ENCODE measurements at places on chromosomes 11 and 22.
A peak's percentile ranks its signal among the peaks of the same experiment; 100 is the strongest.

GRCh38 chr11:57277845-57278720, 41.0 kb upstream of the APLNR start:
- DNase-seq: peak; percentile 2

DNA sequence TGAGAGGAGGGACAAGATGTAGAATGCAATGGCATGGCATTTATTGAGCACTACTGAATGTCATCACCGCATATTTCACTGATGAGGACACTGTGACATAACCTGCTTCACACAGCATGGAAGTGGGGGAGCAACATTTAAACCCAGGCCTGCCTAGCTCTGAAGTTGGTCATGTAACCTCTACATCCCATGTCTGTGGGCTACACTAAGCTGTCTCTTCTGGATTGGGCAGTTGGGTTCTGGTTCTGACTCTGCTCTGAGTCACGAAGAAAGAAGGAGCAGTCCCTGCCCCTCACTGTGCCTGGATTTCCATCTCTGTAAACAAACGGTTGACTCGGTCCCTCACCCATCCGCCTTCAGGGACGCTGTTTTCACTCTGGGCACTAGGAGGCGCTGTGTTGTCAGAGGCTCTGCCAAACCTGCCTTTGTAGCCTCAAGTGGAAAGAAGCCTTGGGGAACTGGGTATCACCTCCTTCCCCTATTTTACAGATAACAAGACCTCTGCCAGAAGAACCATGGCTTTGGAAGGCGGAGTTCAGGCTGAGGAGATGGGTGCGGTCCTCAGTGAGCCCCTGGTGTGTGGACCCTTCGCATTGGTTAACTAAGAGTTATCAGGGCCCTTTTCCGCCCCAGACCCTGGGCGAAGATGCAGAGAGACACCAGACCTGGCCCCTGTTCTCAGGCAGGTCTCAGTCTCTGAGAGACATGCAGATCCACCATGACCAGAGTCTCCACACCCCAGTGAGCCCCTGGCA, 12.7 kb upstream of the ARHGEF17 start:
- peak; percentile 55 for DNase-seq

GRCh38 chr11:7559398-7560283, 45.8 kb downstream of the PPFIBP2 start:
- DNase-seq: no peak

GRCh38 chr22:49464037-49464436, 363.6 kb downstream of the BRD1 start:
- DNase-seq: no peak

DNA sequence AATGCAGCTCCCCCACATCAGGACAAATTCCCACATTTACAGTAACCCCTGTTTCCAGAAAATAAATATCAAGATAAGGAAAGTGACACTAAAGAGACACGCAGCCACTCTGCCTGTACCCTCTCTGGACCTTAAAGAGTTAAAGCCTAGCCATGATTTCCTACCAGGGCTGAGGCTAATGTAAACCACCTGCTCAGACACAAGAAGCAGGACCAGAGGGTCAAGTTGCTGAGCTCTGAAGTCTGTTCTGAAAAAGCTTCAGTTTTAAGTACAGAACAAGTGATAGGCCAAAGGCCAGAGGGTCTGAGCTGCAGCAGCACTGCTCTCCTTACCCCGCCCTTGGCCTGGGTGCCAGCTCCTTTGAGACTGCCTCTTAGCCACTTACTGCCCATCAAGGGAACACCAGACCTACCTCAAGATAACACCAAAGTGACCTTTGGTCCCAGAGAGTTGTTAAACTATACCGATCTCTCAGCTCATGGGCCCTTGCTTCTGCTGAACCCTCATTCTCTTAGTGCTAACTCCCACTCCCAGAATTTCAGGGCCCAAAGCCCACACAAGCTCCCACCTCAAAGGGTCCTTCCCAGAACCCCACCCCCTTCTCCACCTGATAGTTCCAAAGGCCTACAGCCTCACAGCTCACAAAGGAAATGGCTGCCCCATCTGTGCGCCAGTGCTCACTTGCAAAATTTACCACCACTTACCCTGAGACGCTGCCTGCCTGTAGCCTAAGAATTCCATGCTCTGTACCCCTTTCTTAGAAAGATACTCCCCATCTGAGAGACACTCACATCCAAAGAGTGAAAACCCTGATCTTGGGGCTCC, 40.5 kb downstream of the IL18BP start:
- no peak for DNase-seq

GRCh38 chr22:48758881-48759875, 1068.5 kb downstream of the BRD1 start:
- DNase-seq: no peak

- DNase-seq: no peak
These were observed 20.1 kb downstream of the PTPN5 start for GRCh38 chr11:18771266-18772035.

GRCh38 chr22:39938509-39939111, 21.6 kb upstream of the TMA7B start:
- peak; percentile 68 for DNase-seq

DNA sequence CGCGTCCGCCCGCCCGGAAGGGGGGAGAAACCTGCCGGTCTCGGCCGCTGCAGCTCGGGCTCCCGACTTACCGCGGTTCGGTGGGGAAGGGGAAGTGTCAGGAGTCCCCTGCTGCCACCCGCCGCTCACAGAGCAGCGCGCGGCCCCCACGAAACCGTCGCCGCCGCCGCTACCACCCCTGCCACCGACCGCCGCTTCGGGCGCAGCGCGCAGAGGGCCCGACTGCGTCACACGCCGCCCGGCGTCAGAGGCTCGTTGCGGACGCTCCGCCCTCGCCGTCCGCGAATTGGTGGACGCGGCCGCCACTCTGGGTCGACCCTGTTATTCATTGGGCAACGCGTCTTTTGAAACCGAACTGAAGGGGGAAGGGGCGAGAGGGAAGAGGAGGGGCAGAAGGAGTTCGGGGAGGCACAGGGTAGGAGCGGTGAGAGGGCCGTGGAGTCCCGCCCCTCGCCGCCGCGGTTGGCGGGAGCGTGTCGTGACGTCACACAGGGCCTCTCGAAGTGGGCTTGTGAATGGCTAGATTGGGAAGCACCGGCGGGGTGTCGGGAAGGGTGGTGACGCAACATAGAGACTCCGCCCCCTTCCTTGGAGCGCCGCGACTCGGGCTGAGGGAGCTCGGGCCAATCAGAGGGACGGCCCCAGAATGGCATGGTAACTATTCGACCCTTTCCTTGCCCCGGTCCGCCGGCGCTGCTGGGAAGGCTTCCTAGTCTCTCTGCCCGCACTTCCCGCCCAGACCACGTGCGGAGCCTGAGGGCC, at the start of gene NUP98:
Gene NUP98, minus strand, starts transcription at position 226 of the 762 bp plus-strand sequence. CDS start 15,437 bp downstream, outside the sequence.
- DNase-seq: peak; percentile 100

DNA sequence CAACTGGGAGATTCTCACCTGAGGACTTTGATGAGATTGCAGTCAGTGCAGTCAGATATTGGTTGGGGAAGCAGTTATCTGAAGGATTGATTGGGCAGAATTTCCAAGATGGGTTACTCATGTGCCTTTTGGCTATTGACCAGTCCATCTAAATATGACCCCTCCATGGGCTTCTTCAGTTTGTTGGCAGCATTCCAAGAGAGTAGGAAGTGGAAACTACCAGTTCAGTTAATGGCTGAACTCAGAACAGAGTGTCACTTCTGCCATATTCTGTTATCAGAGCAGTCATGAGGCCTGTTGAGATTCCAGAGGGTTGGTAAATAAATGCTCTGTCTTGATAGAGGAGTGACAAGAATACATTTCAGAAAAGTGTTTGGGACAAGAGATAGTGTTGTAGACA, 71.0 kb downstream of the CYP2R1 start:
- DNase-seq: no peak

GRCh38 chr11:36333897-36334296, 37.8 kb downstream of the PRR5L start:
- DNase-seq: no peak

GRCh38 chr11:32172848-32173834, 82.3 kb downstream of the RCN1 start:
- no peak for DNase-seq

DNA sequence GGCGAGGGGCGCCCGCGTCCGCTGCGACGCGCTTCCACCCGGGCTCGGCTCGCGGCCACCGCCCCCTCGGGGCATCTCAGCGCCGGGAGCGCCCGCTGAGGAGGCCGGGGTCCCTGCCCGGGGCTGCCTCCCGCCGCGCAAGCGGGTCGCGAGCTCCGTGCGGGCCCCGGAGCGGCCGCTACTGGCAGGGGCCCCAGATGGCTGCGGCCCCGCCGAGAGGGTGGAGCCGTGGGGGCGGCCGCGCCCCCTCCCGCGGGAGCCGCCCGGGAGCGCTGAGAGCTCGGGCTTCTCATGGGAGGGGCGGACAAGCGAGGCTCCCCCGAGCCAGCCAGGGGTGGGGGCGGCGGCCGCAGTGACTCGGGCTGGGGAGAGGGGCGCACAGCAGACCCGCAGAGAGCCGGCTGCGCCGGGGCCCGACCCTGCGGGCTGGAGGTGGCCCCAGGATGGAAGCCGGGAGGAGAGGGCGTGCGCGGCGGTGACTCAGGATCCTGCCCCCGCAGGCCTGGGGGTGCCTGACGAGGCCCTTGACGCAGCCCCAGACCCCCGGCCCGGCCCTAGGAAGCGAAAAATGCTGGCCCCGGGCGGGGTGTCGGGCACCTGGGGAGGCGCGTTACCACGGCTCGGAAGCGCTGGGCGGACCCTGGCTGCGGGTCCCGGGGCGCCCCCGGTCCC, 603 bp upstream of the ZFTA start:
- peak; percentile 35 for DNase-seq

GRCh38 chr22:20625270-20625669, 117.9 kb downstream of the MED15 start:
- DNase-seq: no peak

DNA sequence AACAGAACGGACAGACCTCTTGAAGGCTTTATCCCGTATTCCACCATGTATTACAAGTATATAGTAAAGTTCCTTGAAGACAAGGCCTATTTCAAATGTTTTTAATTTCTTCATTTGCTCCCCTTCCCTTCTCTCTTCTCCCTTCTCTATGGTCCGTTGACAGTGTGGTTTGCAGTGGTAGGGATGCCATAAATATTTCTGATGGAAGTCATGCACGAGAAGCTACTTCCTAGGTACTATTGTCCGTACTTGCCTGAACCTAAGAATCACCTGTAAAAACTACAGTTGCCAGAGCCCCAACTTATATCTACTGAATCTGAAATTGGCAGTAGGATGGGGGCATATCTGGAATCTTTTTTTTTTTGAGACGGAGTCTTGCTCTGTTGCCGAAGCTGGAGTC, 2.8 kb downstream of the PISD start:
- no peak for DNase-seq

DNA sequence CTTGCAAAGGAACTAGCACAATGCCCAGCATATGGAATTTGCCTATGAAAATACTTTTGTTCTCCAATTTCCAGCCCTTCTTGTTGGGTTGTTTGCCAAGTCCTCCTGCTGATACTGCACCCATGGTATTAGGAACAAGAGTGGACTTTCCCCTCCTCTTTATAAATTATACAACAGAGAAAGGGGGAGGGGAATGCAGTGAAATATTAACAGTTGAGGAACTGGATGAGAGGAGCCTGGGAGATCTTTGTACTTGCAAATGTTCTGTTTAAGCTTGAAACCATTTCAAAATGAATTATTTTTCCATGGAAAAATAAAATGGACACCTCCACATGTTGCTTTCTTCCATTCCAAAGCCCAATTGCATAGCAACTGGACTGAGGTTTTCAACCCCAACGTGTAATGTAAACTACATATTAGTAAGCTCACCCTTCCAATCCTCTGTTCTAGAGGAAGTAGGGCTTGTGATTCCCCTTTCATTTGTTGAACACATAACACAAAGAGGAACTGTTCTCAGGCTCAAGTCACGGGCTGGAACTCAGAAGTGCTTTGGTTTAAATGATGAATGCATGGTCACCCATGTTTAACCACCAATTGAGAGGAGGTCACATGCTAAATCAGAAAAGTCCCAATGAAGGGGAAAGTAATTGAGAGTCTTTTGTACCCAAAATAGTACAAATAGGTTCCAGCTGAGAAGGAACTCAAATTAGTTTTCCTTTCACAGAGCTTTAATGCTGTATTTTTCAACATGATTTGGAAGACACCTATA, 66.2 kb upstream of the ZC3H12C start:
- DNase-seq: no peak

DNA sequence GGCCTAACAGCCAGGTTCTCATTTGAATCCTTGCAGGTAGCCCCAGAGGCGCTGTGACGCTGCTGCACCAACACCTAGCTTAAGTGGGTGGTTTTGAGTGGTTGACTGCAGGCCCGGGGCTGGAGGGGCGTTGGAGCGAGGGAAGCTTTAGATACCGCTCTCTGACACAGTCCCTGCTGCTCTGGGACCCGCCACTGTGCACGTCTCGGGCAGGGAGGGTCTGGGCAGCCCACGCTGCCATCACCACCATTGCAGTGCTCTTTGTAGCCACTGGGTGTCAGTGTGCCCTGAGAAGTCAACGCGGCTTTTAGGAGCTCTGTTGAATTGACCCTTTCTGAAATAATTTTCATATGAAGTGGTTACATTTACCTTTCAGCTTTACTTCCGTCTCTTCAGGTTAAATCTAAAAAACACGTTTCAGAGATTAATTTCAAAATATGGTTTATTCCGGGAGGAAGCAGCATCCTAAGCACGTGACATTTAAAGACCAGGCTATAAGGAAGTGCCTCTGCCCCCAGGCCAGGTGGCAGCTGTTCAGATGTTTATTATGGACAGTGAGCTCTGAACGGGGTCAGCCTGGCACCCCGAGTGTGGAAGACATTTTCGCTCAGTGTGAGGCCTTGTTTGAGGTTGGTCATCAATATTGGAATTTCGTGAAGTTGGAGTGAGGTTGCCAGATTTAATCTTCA, 30.9 kb upstream of the PARVB start:
- DNase-seq: peak; percentile 33

DNA sequence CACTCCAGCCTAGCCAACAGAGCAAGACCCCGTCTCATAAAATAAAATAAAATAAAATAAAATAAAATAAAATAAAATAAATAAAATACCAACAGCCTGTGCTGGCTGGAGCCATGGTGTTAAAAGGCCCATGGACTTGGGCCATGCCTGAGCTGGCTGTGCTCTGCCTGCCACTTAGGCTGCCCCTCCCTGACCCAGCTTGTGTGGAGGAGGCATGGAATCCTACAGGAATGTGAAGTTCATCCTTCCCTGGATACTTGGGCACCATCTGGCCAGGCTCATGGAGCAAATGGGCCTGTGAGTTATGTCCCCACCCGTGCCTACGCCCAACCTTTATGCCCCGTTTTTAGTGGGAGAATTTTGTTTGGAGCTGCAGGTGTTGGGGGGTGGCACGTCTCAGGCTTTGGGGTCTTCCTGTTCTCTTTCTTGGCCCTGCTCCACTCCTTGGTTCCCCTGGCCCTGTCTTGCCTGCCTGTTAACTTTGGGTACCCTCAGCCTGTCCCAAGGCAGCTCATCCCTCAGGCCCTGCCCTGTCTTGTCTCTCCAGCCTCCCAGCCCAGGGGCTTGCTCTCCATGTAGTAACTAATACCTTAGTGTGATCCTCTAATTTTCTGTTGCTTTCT, 51.3 kb downstream of the BCR start:
- no peak for DNase-seq
